ENCODE measurements at places on chromosomes 7 and 10. TPM values are rescaled to one million over a fixed set of nuclear protein-coding genes. Genes with fewer than 3 reads are reported as not detected.

ITPRID1 gene
- total RNA-seq: not detected

ASIC3 gene
- not detected for total RNA-seq

NEBL gene
- 1.7 TPM for total RNA-seq

ABCC2 gene
- total RNA-seq: 0.61 TPM

OGDHL gene
- 0.91 TPM for total RNA-seq

CDC14C gene
- total RNA-seq: not detected

TCF7L2 gene
- total RNA-seq: 1.8 TPM

CHRM2 gene
- total RNA-seq: not detected

CLEC5A gene
- total RNA-seq: not detected

C10orf105 gene
- total RNA-seq: 0.15 TPM

CHST3 gene
- 8.4 TPM for total RNA-seq
